ENCODE measurements at places on chromosomes 11 and 22. TPM values are rescaled to one million over a fixed set of nuclear protein-coding genes. Genes with fewer than 3 reads are reported as not detected.

DNA sequence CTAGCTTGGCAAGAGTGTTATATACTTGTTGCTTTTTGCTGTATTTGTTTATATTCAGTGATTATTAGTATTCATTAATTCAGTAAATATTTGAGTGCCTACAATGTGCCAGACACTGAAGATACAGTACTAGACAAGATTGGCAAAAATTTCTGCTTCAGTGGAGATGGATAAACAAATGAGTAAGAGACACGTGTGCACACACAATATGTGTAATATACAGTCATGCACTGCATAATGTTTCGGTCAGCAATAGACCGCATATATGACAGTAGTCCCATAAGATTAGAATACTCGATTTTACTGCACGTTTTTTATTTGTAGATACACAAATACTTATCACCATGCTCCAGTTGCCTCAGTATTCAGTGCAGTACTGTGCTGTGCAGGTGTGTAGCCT is 104.9 kb upstream of the GAL start:
- H3K27me3 ChIP-seq = no peaks in the 10 kb centered on the region
- no peak for DNase-seq
- peaks cover 20% of the 10 kb centered on the region for H3K36me3 ChIP-seq
- no peak overlapping the region for H3K27ac ChIP-seq
- no peak overlapping the region for H3K4me3 ChIP-seq

DNA sequence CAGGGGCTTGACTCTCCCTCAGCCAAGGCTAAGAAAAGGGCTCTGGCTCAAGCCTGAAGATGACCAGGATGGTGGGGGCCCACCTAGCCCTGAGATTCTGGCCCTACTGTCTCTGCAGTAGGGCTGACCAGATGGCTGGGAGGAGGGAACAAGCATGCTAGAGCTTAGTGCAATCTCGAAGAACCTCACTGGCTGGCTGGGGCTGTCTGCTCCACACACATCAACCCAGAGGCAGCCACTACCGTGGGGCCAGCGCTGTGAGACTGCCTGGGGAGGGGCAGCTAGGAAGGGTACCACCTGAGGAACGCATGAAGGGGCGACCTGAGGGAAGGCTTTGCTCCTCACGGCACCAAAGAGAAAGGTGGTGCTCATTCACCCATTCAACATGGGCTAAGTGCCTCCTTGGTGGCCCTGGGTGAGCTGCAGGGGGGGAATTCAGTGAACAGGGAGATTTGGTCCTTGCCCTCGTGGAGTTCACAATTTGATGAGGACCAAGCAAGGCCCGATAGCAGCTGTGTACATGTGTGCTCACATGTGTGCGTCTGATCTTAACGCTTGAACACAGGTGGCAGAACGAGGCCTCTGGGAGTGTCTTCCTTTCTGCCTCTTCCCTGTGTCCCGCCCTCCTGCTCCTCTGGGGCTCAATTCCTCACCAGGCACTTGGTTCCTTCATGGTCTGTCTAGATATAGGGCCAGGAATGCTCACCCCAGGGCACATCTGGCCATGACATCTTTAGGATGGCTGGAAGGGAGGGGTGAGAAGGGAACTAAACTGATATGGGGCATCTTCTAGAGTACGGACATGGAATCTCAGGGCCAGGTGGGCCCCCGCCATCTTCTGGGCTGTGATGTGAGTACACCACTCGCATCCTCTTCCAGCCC is 102.3 kb upstream of the PITPNB start:
- H3K4me3 ChIP-seq = no peak overlapping the region
- peaks cover 7% of the 10 kb centered on the region for H3K4me1 ChIP-seq
- no peak overlapping the region for H3K27ac ChIP-seq
- no peaks in the 10 kb centered on the region for H3K36me3 ChIP-seq
- no peaks in the 10 kb centered on the region for H3K27me3 ChIP-seq
- DNase-seq = no peak

DNA sequence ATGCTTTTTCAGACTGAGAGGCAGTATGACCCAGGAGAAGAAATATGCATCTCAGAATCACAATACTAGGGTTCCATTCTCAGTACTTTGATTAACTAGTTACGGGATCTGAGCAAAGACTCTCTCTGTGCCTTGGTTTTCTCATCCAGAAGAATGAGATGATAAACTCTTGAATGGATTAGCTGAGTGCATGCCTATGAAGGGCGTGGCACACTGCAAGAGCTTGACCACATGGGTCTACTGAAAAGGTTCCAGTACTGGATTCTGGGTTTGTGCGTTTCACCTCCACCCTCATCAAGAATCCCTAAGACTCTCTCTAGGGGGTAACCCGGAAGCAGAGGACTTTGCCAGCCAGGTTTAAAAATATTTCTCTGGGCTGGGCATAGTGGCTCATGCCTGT is 25.6 kb downstream of the PGA5 start:
- H3K4me3 ChIP-seq = no peak overlapping the region
- H3K27me3 ChIP-seq = no peaks in the 10 kb centered on the region
- H3K36me3 ChIP-seq = no peaks in the 10 kb centered on the region

PGA4 gene
- total RNA-seq = not detected

- H3K27ac ChIP-seq = no peak overlapping the region
- no peak overlapping the region for H3K4me3 ChIP-seq
- peak; percentile 93 for DNase-seq
- peaks cover 3% of the 10 kb centered on the region for H3K4me1 ChIP-seq
These were observed 19.4 kb upstream of the MYEOV start for GRCh38 chr11:69274531-69275016.

TRIM49 gene
- total RNA-seq = not detected

- DNase-seq = peak; percentile 24
- H3K36me3 ChIP-seq = no peaks in the 10 kb centered on the region
- no peaks in the 10 kb centered on the region for H3K4me1 ChIP-seq
- no peaks in the 10 kb centered on the region for H3K27me3 ChIP-seq
These were observed 66.8 kb downstream of the RTL6 start for GRCh38 chr22:44431256-44431655.

UBQLNL gene
- 0.69 TPM for total RNA-seq

GRCh38 chr22:29480512-29481264 is 670 bp downstream of the NEFH start:
- no peaks in the 10 kb centered on the region for H3K36me3 ChIP-seq
- H3K27me3 ChIP-seq = peaks cover 4% of the 10 kb centered on the region
- no peak overlapping the region for H3K4me3 ChIP-seq
- DNase-seq = no peak
- H3K4me1 ChIP-seq = no peaks in the 10 kb centered on the region

GRCh38 chr11:11588891-11589290 is 32.9 kb downstream of the GALNT18 start:
- no peaks in the 10 kb centered on the region for H3K4me1 ChIP-seq
- H3K36me3 ChIP-seq = no peaks in the 10 kb centered on the region
- DNase-seq = no peak
- H3K27ac ChIP-seq = no peak overlapping the region

DNA sequence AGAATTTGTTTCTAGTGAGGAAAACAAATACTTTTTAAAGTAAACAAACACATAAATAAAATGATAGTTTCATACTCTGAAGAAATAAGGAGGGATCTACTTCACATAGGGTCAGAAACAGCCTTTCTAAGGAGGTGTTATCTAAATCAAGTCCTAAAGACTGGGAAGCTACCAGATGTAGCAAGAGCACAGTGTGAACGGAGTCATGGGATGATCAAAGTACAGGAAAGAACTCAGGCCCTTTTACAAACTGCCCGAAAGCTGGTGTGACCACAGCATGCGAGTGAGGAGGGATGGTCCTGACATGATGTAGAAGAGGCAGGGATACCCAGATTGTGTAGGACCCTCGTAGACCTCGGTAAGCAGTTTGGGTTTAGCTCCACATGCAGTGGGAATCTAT is 102.8 kb downstream of the ARHGAP32 start:
- H3K4me1 ChIP-seq = no peaks in the 10 kb centered on the region
- no peaks in the 10 kb centered on the region for H3K27me3 ChIP-seq
- H3K4me3 ChIP-seq = no peak overlapping the region
- no peak overlapping the region for H3K27ac ChIP-seq

OR51B2 gene
- total RNA-seq = not detected

DGAT2 gene
- 1.4 TPM for total RNA-seq

DNA sequence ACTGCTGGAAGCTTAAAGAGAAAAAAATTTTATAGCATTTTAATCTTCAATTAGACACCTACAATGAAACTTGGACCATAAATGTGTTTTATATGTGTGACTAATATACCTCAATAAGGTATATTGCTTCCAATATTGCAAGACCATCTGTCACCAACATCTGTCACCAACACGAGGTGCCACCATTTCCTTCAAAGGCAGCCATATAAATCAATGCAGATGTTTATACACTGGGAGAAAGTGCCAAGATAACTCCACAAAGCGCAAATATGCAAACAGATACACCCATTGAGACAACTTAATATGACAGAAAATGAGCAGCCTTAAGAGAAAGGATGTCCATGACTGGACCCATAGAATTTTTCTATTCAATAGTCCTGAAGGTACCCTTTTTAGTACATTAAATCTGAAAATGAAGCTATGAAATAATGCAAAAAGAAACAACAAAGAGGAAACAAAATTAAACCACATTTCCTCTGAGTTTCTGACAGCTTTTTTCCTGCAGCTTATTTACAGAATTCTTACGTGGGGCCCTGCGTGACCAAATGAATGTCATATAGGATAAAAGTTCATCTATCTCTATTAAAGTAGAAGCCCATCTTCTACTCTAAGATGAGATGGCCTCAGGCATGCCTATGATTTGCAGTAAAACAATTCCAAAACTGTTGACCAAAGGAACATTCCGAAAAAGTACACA is 12.5 kb downstream of the MPZL3 start:
- H3K27ac ChIP-seq = no peak overlapping the region
- no peak overlapping the region for H3K4me3 ChIP-seq
- no peak for DNase-seq
- no peaks in the 10 kb centered on the region for H3K36me3 ChIP-seq

FGF19 gene
- not detected for total RNA-seq

DNA sequence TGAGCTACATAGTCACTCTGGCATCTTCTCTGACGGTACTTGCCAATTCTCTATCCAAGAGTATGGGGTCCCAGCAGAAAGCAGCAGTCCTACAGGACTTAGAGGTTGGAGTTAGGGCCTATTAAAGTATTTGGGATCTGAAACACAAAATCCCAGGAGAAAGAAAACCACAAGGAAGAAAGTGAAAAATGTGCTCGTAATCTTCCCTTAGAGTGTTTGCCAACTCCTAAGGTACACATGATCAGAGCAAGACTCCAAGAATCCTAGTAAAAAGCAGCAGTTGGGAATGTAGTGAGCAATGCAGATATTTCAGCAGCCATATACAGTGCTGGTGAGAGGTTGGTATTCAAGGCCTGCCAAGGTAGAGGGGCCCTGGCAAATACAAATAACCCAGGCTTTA is 71.6 kb downstream of the EXT2 start:
- H3K27me3 ChIP-seq = no peaks in the 10 kb centered on the region
- H3K27ac ChIP-seq = no peak overlapping the region
- DNase-seq = no peak
- no peaks in the 10 kb centered on the region for H3K4me1 ChIP-seq
- no peaks in the 10 kb centered on the region for H3K36me3 ChIP-seq

GRCh38 chr11:108906329-108906728 is 241.5 kb downstream of the DDX10 start:
- H3K4me1 ChIP-seq = no peaks in the 10 kb centered on the region
- DNase-seq = no peak
- H3K27me3 ChIP-seq = no peaks in the 10 kb centered on the region
- H3K4me3 ChIP-seq = no peak overlapping the region

KCNQ1OT1 gene
- total RNA-seq = 4.4 TPM

DNA sequence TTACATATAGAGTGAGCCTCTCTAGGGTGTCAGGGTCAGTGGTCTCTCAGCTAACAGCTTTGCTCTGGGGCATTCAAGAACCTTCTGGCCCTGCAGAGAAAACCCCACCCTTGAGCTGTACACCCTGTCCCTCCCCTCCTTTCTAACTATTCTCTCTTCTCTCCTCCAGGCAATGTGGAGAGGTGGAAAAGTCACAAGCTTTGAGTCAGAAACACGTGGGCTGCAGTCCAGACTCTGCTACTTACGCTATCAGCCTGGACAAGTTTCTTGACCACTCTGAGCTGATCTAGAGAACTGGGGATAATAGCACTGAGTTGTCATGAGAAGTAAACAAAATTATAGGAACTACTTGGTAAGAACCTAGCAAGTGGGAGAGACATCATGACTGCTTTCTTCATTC is 10.7 kb upstream of the FAM83F start:
- no peak overlapping the region for H3K27ac ChIP-seq
- no peaks in the 10 kb centered on the region for H3K36me3 ChIP-seq
- no peak overlapping the region for H3K4me3 ChIP-seq
- H3K4me1 ChIP-seq = peaks cover 2% of the 10 kb centered on the region
- DNase-seq = no peak

GRCh38 chr11:44326615-44327475 is 16.9 kb upstream of the ALX4 start:
- H3K27me3 ChIP-seq = peaks cover 57% of the 10 kb centered on the region
- H3K27ac ChIP-seq = no peak overlapping the region
- no peak for DNase-seq
- no peaks in the 10 kb centered on the region for H3K36me3 ChIP-seq

GRCh38 chr11:102666331-102666957 is 39.1 kb downstream of the MMP27 start:
- H3K36me3 ChIP-seq = no peaks in the 10 kb centered on the region
- H3K27me3 ChIP-seq = no peaks in the 10 kb centered on the region
- H3K4me3 ChIP-seq = no peak overlapping the region
- no peaks in the 10 kb centered on the region for H3K4me1 ChIP-seq
- DNase-seq = peak; percentile 56

YPEL4 gene
- total RNA-seq = 0.82 TPM

FAM76B gene
- 26.5 TPM for total RNA-seq

GRCh38 chr11:11572386-11572785 is 49.4 kb downstream of the GALNT18 start:
- no peaks in the 10 kb centered on the region for H3K4me1 ChIP-seq
- DNase-seq = no peak
- no peak overlapping the region for H3K4me3 ChIP-seq
- no peaks in the 10 kb centered on the region for H3K36me3 ChIP-seq

DNA sequence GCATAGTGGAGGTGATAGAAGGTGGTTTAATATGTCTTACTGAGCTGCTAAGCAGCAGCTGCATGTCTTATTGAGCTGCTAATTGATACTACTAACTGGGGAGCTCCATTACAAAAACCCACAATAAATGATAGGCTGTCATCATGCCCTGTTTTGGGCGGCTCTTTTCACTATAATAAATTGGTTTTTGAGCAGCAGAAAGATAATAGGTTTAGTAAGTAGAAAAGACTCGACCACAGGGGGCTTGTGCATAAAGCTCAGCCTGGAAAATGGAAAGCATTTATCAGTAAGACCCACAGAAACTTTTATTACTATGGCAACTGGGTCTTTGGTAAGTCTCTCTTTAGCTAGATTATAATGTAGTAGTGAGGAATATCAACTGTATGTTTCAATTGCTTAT is 117.6 kb downstream of the LDLRAD3 start:
- H3K4me1 ChIP-seq = no peaks in the 10 kb centered on the region
- H3K36me3 ChIP-seq = no peaks in the 10 kb centered on the region
- H3K4me3 ChIP-seq = no peak overlapping the region
- no peak overlapping the region for H3K27ac ChIP-seq
- DNase-seq = no peak
- H3K27me3 ChIP-seq = no peaks in the 10 kb centered on the region

Data from kidney (tissue), 22 donors.